ENCODE measurements at places on chromosomes 6 and 20.

GRCh38 chr20:22471156-22471836 is 113.1 kb downstream of the FOXA2 start:
- H3K36me3 ChIP-seq, result no peaks in the 10 kb centered on the region
- no peak overlapping the region for H3K27ac ChIP-seq
- no peaks in the 10 kb centered on the region for H3K27me3 ChIP-seq
- H3K4me3 ChIP-seq, result no peak overlapping the region

DNA sequence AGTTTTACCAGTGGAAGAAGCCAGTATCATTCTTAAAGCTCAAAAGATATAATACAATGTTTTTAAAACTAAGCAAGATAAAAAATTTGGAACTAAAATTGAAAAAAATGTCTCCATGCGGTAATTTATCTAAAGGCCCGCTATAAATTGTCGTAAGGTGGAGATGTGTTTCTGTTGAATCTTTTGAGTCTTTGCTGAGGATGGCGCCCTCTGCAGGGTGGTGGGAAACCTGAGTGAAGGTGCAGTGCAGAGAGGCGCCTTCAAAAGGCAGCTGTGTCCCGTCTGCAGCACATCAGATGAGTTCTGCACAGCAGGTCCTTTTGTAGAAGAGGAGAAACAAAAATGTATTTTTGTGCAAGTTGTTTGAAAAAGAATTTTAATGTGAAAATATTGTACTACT is 29.4 kb upstream of the KIF25 start:
- H3K27me3 ChIP-seq, result no peaks in the 10 kb centered on the region
- H3K4me1 ChIP-seq, result no peaks in the 10 kb centered on the region
- H3K4me3 ChIP-seq, result no peak overlapping the region
- DNase-seq, result peak; percentile 27
- H3K36me3 ChIP-seq, result no peaks in the 10 kb centered on the region
- H3K27ac ChIP-seq, result no peak overlapping the region

- no peaks in the 10 kb centered on the region for H3K27me3 ChIP-seq
- no peaks in the 10 kb centered on the region for H3K4me1 ChIP-seq
- no peak overlapping the region for H3K4me3 ChIP-seq
- no peak for DNase-seq
- H3K27ac ChIP-seq, result no peak overlapping the region
These were observed 364.3 kb upstream of the ID4 start for GRCh38 chr6:19472850-19473249.

DNA sequence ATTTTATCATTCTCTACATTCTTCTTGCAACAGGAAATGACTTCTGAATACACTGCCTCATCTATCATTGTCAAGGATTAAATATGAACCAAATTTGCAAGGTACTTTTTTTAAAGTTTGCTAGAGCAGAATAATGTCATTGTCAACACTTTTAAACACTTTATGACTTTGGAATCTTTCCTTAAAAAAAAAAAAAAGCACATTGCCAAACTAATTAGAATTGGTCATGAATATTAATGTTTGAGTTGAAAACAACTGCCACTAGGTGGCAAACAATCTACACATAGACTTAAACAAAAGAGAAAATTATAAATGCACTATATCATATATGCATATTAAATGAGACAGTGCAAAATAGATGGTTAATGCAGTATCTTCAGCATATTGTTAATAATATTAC is 32.5 kb upstream of the TMEM244 start:
- no peak overlapping the region for H3K27ac ChIP-seq
- no peaks in the 10 kb centered on the region for H3K36me3 ChIP-seq
- DNase-seq, result no peak
- peaks cover 4% of the 10 kb centered on the region for H3K27me3 ChIP-seq

DNA sequence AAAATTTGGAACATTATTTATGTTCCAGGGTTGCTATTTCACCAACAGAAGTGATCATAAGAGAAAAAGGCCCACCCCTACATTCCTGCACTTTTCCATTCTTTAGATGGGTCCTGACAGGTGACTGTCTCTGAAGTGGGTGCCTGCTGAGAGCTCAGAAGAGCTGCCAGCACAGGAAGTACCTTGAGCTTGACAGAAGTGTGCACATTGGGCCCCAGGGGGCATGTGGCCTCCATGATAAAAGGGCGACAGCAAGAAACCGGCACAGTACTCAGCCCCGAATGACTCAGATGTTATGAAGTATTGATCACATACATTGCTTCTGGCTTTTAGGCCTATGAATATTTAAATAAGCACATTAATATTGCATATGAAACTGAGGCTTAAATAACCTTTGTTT is 150.4 kb downstream of the PCSK2 start:
- no peaks in the 10 kb centered on the region for H3K4me1 ChIP-seq
- no peak for DNase-seq
- no peaks in the 10 kb centered on the region for H3K27me3 ChIP-seq
- H3K4me3 ChIP-seq, result no peak overlapping the region
- H3K36me3 ChIP-seq, result no peaks in the 10 kb centered on the region
- H3K27ac ChIP-seq, result no peak overlapping the region
